ENCODE measurements at places on chromosomes 3 and 15.

DNA sequence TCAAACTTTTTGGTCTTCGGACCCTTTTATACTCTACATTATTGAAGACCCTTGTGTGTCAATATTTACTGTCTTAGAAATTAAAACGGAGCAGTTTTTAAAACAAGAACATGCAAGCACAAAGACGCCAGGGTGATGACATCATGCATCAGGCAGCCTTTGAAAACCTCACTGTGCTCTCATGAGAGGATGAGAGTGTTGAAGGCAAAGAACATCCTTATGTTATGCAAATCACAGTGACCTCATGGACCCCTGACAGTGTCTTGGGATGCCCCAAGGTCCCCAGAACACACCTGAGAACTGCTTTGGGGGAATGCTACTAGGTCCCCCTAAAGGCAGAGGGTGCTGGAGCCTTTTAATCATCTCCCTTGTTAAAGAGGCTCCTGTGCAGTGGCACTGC is 51.6 kb downstream of the CHDH start:
- H3K4me1 ChIP-seq, result peaks cover 24% of the 10 kb centered on the region
- H3K4me3 ChIP-seq, result no peak overlapping the region
- no peaks in the 10 kb centered on the region for H3K27me3 ChIP-seq
- H3K36me3 ChIP-seq, result no peaks in the 10 kb centered on the region
- H3K27ac ChIP-seq, result no peak overlapping the region

GRCh38 chr15:56440214-56440770 is 24.6 kb downstream of the MNS1 start:
- no peak overlapping the region for H3K27ac ChIP-seq
- H3K4me3 ChIP-seq, result no peak overlapping the region
- H3K27me3 ChIP-seq, result no peaks in the 10 kb centered on the region

- H3K36me3 ChIP-seq, result no peaks in the 10 kb centered on the region
- H3K4me1 ChIP-seq, result peaks cover 10% of the 10 kb centered on the region
- H3K4me3 ChIP-seq, result no peak overlapping the region
- DNase-seq, result peak; percentile 17
Observed at GRCh38 chr3:173703771-173704170, 306.2 kb downstream of the NLGN1 start.

DNA sequence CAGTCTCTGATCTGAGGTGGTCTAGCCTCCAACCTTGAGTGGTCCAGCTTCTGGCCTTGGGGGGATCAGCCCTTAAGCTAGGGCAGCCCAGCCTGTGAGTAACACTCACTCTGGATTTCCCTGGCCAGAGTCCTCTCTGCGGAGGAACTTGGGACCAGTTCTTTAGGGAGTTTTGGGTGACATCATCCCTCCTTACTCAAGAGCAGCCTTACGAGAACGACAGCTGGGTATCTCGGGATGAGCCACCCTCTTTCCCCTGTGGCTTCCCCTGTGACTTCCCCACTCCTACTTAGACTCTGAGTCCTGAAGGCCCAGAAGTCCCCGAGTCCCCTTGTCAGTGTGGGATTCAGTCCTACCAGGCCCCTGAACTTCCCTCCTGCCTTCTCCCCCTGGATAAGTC is 10.2 kb upstream of the PLXND1 start:
- no peak overlapping the region for H3K4me3 ChIP-seq
- H3K27ac ChIP-seq, result no peak overlapping the region
- peaks cover 15% of the 10 kb centered on the region for H3K4me1 ChIP-seq
- no peaks in the 10 kb centered on the region for H3K36me3 ChIP-seq
- DNase-seq, result no peak

DNA sequence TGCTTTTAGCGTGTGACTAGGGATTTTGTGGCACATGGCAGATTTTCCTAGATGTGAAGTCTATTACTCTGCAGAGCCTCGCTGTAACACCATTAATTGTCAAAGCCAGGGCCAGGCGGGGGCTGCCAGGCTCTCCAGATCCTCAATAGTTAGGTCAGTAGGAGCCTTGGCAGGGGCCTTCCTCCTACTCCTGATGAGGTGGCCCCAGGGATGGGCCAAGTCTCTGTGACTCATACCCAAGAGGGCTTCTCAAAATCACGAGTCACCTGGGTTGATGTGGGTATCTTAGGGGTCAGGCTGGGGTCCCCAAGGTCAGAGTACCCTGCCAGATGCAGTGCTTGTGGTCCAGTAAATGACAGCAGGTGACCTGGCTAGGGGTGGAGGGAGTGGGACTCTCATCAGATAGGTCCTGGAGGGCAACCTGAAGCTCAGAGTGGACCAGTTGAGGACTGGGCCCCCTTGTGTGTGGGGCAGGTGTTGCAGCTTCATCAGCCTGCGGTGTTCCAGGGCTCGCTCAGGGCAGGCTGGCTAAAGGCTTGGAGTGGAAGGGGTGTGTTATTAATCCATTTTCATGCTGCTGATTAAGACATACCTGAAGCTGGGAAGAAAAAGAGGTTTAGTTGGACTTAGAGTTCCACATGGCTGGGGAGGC is 88.5 kb upstream of the MYZAP start:
- DNase-seq, result no peak
- no peak overlapping the region for H3K27ac ChIP-seq
- H3K27me3 ChIP-seq, result no peaks in the 10 kb centered on the region

- H3K4me1 ChIP-seq, result peaks cover 9% of the 10 kb centered on the region
- H3K36me3 ChIP-seq, result no peaks in the 10 kb centered on the region
- H3K4me3 ChIP-seq, result no peak overlapping the region
- H3K27me3 ChIP-seq, result no peaks in the 10 kb centered on the region
- no peak overlapping the region for H3K27ac ChIP-seq
- no peak for DNase-seq
Observed at GRCh38 chr3:8745619-8746370, 12.2 kb downstream of the CAV3 start.

DNA sequence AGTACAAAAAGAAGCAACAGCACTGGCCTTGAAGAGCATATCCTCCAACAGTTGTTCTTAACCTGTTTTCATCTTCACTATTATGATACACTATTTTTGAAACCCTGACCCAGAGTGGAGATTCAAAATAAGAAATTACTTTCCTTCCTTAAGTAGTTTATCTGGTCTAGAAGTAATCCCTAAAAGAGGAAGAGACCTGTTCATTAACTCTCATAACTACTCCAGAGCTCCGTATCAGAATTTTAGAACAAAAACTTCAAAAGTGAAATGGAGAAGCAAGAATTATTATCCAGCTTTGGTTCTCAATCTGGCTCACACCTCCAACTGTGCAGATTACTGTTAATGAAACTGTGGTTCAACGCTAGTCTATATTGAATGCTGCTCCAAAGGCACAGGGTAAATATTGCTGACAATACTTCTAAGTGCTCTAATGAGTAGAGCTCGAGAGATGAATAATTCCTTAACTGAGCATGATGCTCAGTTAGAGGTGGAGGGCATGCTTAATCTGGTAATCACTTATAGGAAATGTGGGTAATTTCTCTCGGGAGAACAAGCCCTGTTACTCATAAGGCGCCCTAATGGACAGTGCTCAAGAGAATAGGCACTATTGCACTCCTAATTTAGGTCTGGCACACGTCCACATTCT is 5.2 kb downstream of the LCMT2 start:
- H3K27me3 ChIP-seq, result no peaks in the 10 kb centered on the region
- no peak overlapping the region for H3K4me3 ChIP-seq
- H3K4me1 ChIP-seq, result peaks cover 4% of the 10 kb centered on the region
- DNase-seq, result no peak

DNA sequence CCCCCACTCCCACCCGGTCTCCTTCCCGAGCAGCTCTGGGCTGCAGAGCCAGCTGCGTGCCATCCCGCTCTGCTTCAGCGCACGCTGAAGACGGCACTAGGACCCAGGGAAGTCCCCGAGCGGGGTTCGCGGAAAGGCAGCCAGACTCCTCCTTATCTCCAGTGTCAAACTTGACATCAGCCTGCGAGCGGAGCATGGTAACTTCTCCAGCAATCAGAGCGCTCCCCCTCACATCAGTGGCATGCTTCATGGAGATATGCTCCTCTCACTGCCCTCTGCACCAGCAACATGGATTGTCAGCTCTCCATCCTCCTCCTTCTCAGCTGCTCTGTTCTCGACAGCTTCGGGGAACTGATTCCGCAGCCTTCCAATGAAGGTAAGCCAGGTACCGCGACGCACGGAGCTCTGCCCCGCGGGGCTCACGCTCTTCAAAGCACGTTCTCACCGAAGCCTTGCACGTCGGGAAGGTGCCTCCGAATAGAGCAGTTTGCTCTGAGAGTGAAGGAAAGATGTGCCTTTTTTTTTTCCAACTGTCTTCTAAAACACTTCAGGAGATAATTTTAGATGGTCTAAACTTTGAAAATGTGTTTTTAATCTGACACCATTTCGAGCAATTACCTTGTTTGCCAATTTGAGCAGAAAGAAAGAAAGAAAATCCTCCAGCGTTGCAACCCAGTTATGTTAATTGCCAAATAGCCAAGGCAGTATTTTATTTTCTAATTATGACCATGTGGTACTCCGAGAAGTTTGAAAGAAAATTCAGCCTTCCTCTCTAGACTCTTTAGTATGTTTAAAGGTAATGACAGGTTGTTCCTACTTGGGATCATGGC is at the start of gene EPHA3:
TSS of gene EPHA3 (plus strand) at position 161 of the 830 bp plus-strand sequence. CDS start at position 289, 128 bp downstream.
- peak; percentile 57 for DNase-seq
- no peaks in the 10 kb centered on the region for H3K27me3 ChIP-seq
- H3K27ac ChIP-seq, result no peak within 1 kb of the TSS
- H3K36me3 ChIP-seq, result no peaks in the 10 kb centered on the region

DNA sequence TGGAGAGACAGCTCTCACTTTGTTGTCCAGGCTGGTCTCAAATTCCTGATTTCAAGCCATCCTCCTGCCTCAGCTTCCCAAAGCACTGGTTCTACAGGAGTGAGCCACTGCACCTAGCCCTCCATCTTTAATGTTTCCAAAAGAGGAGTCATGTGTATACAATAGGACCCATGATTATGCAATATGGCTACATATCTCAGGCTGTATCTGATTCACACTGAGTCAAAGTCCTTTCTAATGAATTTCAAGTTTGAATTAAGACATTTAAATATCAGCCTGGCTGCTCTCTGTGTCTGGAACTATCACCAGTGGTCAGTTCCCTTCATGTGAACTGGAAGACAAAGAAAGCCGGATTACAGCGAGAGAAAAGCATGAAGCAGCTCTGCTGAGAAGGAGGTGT is 90.5 kb downstream of the MINAR1 start:
- H3K27me3 ChIP-seq, result no peaks in the 10 kb centered on the region
- H3K4me1 ChIP-seq, result peaks cover 4% of the 10 kb centered on the region
- DNase-seq, result no peak
- H3K36me3 ChIP-seq, result no peaks in the 10 kb centered on the region

GRCh38 chr3:172911142-172911541 is 160.6 kb downstream of the ECT2 start:
- no peaks in the 10 kb centered on the region for H3K36me3 ChIP-seq
- no peak overlapping the region for H3K27ac ChIP-seq
- no peaks in the 10 kb centered on the region for H3K4me1 ChIP-seq
- DNase-seq, result no peak

DNA sequence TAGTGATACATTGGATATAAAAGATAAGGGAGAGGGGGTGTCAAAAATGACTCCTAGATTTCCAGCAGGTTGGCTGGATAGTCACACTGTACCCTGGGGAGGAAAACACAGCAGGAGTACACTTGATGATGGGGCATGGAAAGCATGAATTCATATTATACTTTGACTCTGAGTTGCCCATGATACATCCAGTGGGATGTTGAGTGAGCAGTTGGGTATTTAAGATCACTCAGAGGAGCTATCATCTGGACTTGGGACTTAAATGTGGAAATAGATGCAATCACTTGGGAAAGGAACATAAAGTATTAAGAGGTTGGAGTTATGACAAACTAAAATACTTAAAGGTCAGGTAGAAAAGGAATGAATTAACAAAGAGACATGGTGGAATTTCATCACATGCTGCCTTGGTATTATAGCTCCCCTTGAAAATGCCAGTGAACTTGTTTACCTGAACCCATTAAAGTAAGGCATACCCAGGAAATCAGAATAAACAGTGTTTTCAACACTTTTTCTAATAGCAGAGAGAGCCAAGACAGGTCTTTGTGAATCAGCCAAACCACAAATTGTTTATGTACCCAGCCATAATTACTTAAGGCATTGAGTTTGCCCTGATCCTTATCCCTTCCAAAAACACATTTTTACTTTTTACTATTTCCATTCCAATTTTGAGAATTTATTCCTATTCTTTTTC is 49.9 kb upstream of the ABI3BP start:
- H3K27me3 ChIP-seq, result no peaks in the 10 kb centered on the region
- H3K4me1 ChIP-seq, result no peaks in the 10 kb centered on the region
- no peaks in the 10 kb centered on the region for H3K36me3 ChIP-seq
- no peak for DNase-seq
- H3K27ac ChIP-seq, result no peak overlapping the region

- H3K36me3 ChIP-seq, result no peaks in the 10 kb centered on the region
- H3K27me3 ChIP-seq, result no peaks in the 10 kb centered on the region
- DNase-seq, result no peak
- H3K27ac ChIP-seq, result no peak overlapping the region
- H3K4me1 ChIP-seq, result peaks cover 20% of the 10 kb centered on the region
- H3K4me3 ChIP-seq, result no peak overlapping the region
Observed at GRCh38 chr3:37709946-37710640, 151.6 kb upstream of the CTDSPL start.

- no peak for DNase-seq
- H3K27me3 ChIP-seq, result no peaks in the 10 kb centered on the region
- no peaks in the 10 kb centered on the region for H3K36me3 ChIP-seq
- H3K4me1 ChIP-seq, result peaks cover 5% of the 10 kb centered on the region
- H3K4me3 ChIP-seq, result no peak overlapping the region
Observed at GRCh38 chr15:68706256-68706655, 114.4 kb downstream of the ANP32A start.

- no peak overlapping the region for H3K4me3 ChIP-seq
- no peaks in the 10 kb centered on the region for H3K36me3 ChIP-seq
- no peaks in the 10 kb centered on the region for H3K4me1 ChIP-seq
Observed at GRCh38 chr3:10646531-10647335, 141.3 kb upstream of the ATP2B2 start.

- H3K4me1 ChIP-seq, result no peaks in the 10 kb centered on the region
- DNase-seq, result no peak
- H3K27ac ChIP-seq, result no peak overlapping the region
- H3K36me3 ChIP-seq, result no peaks in the 10 kb centered on the region
Observed at GRCh38 chr3:108091498-108092250, 843 bp upstream of the CD47 start.

GRCh38 chr15:72099155-72099554 is 18.8 kb downstream of the MYO9A start:
- no peaks in the 10 kb centered on the region for H3K36me3 ChIP-seq
- H3K27me3 ChIP-seq, result no peaks in the 10 kb centered on the region
- no peak overlapping the region for H3K27ac ChIP-seq
- DNase-seq, result no peak

DNA sequence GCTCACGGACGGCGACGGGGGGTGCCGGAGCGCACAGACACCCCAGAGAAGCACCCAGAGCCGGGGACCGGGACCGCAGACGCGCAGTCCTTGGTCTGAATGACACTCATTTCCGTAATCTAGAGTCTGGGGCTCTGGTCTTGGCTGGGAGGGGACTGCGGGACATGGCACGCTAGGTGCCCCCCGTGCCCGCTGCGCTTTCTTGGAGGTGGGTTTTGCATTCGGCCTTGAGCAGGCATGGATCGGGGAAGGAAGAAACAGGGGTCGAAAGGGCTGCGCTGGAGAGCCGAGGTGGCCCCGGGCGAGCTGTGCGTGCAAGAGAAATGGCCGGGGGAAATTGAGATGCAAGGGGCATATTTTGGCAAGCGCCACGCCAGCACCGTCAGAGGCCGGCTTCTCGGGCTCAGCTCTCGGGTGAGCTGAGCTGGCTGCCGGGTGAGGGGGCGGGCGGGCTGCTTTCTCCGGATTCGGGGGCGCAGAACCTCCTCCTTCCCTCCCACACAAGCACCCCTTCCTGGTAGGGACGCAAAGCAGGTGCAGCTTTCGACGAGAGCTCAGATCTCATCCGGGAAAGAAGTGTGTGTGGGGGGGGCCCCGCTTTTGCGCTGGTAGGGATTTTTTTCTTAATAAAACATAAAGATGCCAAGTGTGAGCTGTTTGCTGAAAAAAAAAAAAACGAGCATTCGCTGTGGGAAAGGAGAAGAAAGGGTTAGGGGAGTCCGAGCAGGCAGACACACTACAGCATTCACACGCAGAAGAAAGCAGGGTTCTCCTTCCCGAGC is 963 bp upstream of the NTRK3 start:
- peaks cover 81% of the 10 kb centered on the region for H3K27me3 ChIP-seq
- peaks cover 11% of the 10 kb centered on the region for H3K4me1 ChIP-seq
- no peaks in the 10 kb centered on the region for H3K36me3 ChIP-seq
- no peak overlapping the region for H3K4me3 ChIP-seq
